ENCODE measurements at places on chromosomes 11 and 22.

DNA sequence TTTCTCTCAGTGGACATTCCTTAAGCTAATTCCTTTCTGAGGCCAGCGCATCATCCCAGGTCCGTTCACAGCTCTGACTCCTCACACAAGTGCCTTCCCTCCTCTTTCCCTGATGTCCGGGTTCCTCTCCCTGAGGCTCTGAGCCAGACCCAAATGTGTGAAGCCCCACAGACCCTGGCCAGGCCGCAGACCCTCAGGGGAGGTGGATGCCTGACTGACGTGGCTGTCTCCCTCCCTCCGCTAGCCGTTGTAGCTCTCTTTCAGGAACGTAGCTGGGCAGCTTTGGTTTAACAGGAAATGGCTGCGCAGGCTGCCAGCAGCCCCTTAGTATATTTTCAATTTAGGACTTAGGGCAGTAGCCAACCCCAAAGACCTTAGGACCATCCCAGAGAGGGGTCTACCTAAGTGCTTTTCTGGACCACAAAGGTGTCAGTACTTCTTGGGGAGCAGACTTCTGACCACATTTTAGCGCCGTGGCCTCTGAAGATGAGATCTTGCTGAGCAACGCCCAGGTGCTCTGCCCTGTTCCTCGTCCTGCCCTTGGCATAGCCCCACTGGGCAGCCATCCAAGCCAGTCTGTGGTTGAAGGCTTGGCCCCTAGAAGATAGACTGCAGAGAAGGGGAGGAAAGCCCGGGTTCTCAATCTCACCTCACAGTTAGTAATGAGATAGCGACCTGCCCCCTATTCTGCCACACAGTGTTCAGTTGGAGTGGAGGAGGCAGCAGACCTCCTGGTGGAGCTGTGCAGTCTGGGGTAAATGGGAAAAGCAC lies 27.0 kb downstream of the MYBPC3 start:
- no peak for DNase-seq

DNA sequence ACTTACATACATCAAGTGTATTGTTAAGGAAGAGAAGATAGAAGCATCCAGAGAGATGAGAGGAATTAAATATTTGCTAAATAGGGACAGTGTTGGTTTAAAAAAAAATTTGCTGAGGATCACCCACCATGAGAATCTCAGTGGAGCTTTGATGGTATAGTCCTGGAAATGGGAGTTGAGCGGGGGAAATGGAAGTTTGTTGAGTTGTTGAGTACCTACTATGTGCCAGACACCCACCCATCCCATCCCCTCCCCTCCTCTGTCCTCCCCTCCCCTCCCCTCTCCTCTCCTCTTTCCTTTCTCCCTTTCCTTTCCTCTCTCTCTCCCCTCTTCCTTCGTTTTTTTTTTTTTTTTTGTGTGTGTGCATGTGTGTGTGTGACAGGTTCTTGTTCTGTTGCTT lies 4.7 kb upstream of the MFRP start:
- DNase-seq: no peak

DNA sequence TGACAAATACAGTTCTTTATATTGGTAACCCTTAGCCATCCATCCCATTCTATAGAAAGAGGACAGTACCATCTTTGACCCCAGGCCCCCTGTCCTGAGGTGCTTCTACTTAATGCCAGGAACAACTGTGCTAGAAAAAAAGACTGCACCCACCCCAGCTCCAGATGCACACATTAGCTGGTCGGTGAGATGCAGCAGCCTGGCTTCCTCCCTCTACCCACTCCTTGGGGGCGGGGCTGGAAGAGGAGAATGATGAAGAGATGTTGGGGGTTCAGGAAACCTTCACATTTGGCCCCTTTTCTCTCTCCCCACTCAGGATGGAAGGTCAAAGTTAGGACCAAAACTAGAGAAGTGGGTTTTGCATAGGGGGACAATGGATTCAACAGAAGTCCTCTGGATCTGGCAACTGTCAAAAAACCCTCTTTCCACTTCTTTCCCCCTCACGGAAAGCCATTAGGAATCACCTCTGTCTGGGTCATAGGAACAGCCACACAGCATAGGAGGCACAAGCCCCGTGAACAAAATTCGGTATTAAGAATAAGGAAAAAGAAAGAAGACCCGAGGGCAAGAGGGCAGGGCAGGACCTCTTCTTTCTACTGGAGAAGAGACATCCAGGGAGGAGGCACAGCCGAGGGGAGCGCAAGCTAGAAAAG lies 755 bp downstream of the NRIP3 start:
- no peak for DNase-seq

DNA sequence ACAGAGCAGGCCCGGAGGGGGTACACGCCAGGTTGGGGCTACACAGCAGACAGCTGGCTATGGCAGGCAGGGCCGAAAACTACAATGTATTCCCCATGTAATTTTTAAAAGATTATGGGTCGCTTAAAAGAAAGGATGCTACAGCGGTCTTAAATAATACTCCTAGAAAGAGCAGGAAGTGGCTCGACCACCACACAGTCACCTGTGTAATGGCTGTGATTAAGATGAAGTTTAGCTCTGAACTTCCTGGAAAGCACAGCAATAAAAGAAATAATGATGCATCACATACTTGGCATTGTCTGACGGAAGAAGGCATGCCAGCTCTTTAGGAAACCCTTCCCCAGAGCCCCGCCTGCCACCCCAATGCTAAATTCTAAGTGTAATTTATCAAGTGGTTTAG lies 32.6 kb downstream of the WNT11 start:
- no peak for DNase-seq

DNA sequence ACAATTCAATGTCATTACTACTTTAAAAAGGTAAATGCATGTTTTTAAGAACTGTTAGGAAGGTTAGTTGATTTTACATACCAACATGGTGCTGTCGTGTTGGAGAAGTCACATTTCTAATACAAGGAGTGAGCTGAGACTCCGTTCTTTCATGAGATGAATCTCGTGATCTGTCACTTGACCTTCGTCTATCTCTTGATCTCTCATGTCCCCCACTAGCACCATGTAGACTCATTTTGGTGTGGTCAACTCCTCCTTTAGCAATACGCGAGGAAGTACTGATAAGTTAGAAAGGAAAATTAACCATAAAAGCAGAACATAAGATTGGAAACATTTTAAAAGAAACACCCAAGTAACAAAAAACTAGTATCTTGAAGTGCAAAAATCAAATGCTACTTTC lies 41.5 kb downstream of the BTBD10 start:
- DNase-seq: no peak

DNA sequence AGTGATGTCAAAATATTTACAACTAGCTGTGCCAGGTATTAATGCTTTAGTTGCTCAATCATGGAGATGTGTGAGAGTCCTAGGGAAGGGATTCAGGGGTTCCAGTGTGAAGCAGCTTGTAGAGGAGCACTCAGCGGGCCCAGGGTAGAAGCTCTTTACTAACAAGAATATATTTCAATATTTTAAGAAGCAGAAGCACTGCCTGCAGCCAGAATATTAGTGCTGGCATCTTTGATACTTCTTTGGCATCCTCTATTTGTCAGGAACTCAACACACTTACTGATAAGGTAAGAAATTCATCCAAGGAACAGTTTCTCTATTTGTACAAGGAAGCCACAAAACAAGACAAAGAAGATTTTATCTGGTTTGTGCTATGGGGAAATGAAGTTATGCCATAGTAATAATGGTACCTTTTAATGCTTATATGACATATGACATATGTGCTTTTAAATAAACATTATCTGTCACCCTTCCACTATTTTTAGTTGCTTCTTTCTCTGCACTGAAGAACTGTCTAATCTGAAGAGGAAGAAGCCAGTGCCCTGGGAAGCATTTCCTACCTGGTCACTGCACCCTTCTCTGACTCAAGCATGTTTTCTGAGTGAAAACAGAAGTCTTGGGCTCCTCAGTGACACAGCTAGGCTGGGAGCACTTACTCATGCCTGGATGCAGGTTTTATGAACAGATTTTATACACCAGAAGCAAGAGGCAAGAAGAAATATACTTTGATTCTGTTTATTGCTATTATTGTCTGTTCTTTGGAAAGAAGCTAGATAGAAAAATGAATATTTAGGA lies 388.1 kb upstream of the CCDC90B start:
- no peak for DNase-seq

GRCh38 chr11:91433284-91434010 lies 791.2 kb upstream of the FAT3 start:
- no peak for DNase-seq

DNA sequence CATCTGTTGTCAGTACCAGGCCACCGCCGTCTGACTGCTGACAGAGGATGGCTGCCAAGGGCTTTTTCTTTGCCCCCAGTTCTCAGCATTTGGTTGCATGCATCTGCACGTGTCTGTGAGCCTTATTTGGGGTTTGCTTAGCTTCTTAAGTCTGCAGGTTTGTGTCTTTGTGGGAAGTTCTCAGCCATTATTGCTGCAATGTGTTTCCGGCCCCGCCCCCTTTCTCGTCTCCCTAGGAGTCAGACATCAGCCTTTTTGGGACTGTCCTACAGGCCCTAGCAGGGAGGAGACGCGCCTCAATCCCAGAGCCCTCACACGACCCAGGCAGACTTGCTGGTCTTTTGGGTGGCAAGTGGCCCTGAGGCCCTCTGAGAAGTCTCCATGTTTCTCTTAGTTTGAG lies 8.0 kb downstream of the MOB2 start:
- no peak for DNase-seq

- DNase-seq: no peak
Measured at GRCh38 chr11:106379265-106379664, 301.8 kb downstream of the AASDHPPT start.

GRCh38 chr11:68904248-68904847 lies 657 bp downstream of the IGHMBP2 start:
- no peak for DNase-seq

DNA sequence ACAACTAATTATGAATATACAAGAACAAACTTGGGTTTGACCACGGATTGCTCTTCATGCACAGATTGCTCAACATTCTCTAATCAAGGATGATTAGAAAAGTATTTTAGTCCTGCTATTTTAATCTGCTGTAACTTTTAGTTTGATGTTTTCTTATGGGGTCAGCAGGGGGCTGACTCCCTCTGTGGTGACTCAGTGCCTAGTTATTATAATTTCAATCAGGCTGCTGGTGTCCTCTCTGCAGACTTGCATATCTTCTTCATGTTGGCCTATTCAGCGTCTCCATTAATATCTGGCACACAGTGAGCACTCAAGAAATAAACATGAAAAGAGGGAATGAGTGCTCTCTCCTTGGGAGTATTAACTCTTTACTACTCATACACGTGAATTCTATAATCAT lies 223.8 kb upstream of the DDI1 start:
- no peak for DNase-seq

GRCh38 chr11:33931067-33931466 lies 39.2 kb upstream of the LMO2 start:
- no peak for DNase-seq

DNA sequence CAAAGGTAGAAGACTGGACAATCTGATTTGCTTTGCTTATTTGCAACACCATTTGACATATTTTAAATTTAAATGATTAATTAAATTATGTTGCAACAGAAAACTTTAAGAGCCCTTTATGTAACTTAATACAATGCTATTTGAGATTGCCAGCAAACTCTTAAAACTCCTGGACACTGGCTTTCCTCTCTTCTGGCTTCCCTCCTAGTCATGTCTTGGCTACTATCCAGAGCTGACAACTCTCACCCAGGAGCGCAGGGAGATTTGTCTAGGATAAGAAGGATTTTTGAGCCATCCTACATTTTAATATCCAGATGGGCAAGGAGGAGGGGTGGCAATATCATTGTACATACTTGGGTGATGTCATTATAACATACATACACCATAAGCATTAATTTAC lies 134.3 kb downstream of the ELP4 start:
- no peak for DNase-seq

DNA sequence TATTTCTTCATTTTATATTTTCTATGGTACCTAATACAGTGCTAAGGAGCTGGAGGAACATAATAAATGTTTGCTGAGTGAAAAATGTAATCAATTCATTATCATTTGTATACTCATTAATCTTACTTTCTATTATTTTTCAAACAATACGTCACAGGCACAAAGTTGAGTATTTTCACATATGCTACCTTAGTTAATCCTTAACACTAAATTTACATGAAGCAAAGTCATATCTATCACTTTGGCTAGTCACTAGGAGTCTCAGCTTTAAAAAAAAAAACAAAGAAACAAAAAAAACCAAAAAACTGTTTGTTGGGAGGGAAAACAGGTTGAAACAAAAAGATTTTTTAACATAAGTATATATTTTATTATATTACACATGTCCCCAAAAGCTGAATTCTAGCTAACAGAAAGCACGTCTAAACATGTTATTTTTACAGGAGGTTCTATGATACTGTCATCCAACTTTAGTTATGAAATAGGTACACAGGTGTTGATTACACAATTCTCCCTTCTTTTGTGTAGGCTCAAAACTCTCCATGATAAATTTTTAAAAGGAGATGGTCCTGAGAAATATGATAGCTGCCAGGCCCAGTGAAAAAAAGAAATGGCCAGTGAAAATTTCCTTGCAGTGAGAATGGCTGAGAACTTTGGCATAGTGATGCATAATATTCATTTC lies 14.3 kb downstream of the HPS5 start:
- DNase-seq: no peak

GRCh38 chr11:62108971-62109404 lies 14.8 kb upstream of the INCENP start:
- DNase-seq: no peak

- no peak for DNase-seq
Measured at GRCh38 chr11:5345831-5346230, 2.5 kb upstream of the OR51B5 start.

GRCh38 chr11:62125316-62125715 lies 1.5 kb downstream of the INCENP start:
- no peak for DNase-seq

- DNase-seq: no peak
Measured at GRCh38 chr11:113806406-113806805, 26.8 kb downstream of the CLDN25 start.

- no peak for DNase-seq
Measured at GRCh38 chr11:100805506-100806199, 118.6 kb downstream of the ARHGAP42 start.

- no peak for DNase-seq
Measured at GRCh38 chr11:30107899-30108298, 91.1 kb upstream of the KCNA4 start.

DNA sequence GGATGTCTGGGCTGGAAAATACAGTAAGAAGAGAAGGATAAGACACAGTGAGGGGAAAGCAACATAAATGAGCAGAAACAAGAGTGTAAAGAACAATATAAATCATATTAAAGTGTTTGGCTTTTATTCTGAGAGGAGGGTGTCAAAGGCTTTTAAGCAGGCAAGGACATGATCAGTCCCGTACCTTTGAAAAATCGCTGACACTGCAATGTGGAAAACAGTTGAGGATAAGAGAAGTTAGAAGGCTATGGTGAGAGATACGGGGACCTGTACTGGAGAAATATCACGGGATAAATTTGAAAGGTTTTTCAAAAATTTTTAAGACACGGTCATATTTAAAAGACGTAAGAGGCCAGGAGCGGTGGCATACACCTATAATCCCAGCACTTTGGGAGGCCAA lies 30.3 kb downstream of the CDON start:
- no peak for DNase-seq

GRCh38 chr11:96257972-96258934 lies 84.7 kb downstream of the MAML2 start:
- DNase-seq: no peak

- DNase-seq: no peak
Measured at GRCh38 chr22:50078761-50079160, 6.5 kb downstream of the MLC1 start.

Measured in NCI-H510A (cell line).